ENCODE measurements at places on chromosomes 5 and 9. TPM values are rescaled to one million over a fixed set of nuclear protein-coding genes. Genes with fewer than 3 reads are reported as not detected.

The PFN3 gene
- not detected for total RNA-seq

The FGF1 gene
- total RNA-seq = 0.81 TPM

The FOXI1 gene
- total RNA-seq = not detected

- H3K4me3 ChIP-seq = no peak overlapping the region
- H3K27me3 ChIP-seq = no peaks in the 10 kb centered on the region
- H3K27ac ChIP-seq = no peak overlapping the region
- no peaks in the 10 kb centered on the region for H3K36me3 ChIP-seq
- DNase-seq = no peak
Measured at GRCh38 chr9:7209990-7210389, 452.2 kb downstream of the KDM4C start.

DNA sequence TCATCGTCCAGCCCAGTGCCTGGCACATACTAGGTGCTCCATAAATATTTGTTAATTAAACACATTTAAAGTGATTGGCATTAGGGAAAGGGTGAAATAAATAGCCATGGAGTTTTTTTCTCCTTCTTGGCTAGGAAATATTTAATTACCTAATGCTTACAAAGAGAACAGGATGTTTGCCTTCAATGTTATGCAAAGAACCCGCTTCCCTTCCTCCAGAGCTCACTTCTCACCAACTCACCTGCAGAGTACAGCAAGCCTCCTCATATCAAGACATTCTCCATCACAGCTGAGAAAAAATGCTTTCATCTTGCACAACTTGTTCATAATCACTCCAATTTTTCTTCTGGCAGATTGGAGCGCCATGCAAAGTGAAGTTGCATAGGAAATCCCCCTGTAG lies 161.7 kb upstream of the STK32A start:
- H3K36me3 ChIP-seq = no peaks in the 10 kb centered on the region
- no peak for DNase-seq
- H3K4me1 ChIP-seq = no peaks in the 10 kb centered on the region
- no peak overlapping the region for H3K4me3 ChIP-seq
- H3K27ac ChIP-seq = no peak overlapping the region

- DNase-seq = no peak
- no peak overlapping the region for H3K4me3 ChIP-seq
- H3K27ac ChIP-seq = no peak overlapping the region
- peaks cover 4% of the 10 kb centered on the region for H3K4me1 ChIP-seq
- H3K36me3 ChIP-seq = no peaks in the 10 kb centered on the region
Measured at GRCh38 chr9:112502175-112502946, 15.7 kb downstream of the KIAA1958 start.

DNA sequence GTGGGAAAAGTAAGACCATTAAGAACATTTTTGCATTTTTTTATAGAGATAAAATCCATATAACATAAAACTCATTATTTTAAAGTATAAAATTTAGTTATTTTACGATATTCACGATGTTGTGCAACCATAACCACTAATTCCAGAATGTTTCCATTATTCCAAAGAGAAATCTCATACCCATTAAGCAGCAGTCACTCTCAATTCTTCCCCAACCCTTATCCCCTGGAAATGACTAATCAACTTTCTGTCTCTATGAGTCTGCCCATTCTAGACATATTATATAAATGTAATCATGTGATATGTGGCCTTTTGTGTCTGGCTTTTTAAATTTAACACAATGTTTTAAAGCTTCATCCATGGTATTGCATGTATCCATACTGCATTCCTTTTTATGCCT lies 115.6 kb upstream of the ADAMTSL1 start:
- no peaks in the 10 kb centered on the region for H3K36me3 ChIP-seq
- H3K4me1 ChIP-seq = peaks cover 37% of the 10 kb centered on the region
- H3K4me3 ChIP-seq = no peak overlapping the region
- no peaks in the 10 kb centered on the region for H3K27me3 ChIP-seq
- no peak overlapping the region for H3K27ac ChIP-seq
- DNase-seq = no peak
